ENCODE measurements at places on chromosomes 13 and 19.

DNA sequence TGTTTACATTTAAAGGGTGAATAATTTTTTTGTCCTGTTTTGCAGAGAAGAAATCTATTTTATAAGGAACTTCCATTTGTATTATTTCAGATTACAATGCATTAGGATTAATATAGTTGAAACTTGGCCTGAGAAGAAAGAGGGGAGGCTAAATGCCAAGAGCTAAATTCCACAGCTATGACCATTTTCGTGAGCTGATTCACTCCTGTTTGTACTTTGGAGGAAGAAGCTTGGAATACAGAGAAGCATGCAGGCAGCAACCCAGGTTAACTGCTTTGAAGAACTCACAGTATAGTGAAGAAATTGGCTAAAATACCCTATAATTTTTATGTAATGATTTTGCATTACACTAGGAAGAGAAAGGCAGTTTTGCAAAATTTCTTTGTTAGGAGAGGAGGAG is 309.4 kb upstream of the KLF12 start:
- peak; percentile 82 for DNase-seq

GRCh38 chr19:54523403-54523802 is 20.8 kb downstream of the LAIR2 start:
- DNase-seq: peak; percentile 50

DNA sequence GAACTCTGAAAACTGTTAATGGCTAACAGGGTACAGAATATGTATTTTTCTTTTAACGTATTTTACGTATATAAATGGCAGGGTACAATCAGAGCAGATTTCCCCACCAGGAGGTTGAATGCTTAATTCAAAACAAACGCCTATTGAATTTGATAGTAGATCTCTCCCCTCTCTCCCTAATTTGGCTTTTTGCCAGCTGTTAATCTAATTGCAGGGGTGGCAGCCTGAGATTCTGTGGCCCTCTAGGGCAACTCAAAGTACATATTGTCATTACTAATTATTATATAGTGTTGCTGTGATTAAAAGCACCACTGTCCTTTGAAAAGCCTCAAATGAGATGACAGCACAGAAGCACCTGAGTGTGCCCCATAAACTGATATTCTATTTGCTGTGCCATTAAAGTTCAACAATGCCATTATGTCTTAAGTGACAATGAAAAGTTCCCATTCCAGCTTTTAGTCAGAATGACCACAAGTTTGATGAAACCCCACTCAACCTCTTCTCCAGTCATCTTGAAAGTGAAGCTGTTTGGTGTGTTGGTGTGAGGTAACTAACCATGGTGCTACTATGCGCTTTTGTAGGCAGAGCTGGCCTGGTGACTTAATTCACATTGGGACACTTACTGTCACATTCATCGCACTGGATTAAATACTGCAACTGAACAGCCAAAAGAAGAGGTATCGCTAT is 351.4 kb downstream of the KCNRG start:
- DNase-seq: no peak

- no peak for DNase-seq
Measured at GRCh38 chr13:51928231-51928630, 66.5 kb downstream of the CCDC70 start.

GRCh38 chr13:46101484-46102254 is 3.2 kb downstream of the CPB2 start:
- no peak for DNase-seq

DNA sequence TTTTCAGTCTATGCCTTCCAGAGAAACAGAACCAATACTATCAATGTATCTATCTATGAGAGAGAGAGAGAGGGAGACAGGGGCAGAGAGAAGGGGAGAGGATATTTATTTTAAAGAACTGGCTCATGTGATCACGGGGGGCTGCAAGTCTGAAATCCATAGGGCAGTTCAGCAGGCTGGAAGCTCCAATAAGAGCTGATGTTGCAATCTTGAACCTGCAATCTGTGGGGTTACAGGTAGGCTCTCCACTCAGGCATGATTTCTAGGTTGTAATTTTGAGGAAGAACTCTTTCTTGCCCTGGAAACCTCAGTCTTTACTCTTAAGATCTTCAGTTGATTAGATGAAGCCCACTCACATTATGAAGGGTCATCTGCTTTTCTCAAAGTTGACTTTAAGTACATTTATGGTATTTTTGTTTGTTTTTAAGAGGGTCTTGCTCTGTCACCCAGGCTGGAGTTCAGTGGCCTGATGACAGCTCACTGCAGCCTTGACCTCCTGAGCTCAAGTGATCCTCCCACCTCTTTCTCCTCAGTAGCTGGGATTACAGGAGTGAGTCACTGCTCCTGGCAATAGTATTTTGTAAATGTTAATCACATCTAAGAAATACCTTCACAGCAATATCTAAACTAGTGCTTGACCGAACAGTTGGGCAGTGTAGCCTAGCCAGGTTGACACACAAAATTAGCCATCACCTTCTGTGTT is 376.4 kb downstream of the FGF9 start:
- DNase-seq: peak; percentile 43

DNA sequence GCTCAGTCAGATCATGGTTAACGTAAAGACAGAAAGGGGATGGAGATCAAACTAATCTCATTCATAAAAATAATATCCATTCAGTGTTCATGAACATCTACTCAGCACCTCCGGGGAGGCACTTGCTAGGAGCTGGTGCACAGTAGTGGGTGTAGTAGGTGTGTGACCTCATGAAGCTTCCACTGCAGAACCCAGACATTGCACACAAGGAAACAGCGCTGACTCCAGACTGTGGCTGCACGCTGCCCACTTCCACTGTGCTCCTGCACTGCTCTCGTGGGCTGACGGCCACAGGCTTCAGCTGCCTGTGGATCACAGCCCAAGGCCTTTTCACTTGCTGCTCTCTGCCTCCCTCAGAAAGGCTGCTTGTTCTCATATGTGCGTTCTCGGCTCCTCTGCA is 214.4 kb upstream of the ZNF507 start:
- DNase-seq: no peak

GRCh38 chr13:96274046-96274445 is 184.1 kb downstream of the HS6ST3 start:
- no peak for DNase-seq

DNA sequence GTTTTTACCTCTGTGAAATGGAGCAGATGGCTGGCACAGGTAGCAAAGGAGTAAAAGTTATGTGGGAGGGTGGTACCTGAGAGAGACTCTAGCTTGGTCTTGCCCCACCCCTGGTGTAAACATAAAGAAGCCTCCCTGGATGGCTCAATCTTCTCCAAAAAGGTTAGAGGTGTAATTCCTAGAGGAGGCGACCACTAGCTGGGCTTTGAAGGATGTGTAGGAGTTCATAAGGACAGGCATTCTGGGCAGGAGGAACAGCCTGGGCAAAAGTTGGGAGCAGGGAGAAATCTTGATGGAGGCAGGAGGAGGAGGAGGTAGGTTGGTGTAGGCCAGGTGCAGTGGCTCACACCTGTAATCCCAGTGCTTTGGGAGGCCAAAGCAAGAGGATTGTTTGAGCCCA is 7.8 kb upstream of the ICAM4 start:
- DNase-seq: no peak

GRCh38 chr19:40251244-40251643 is 24.8 kb upstream of the CCNP start:
- DNase-seq: no peak

GRCh38 chr19:46320559-46320958 is 23.7 kb downstream of the HIF3A start:
- DNase-seq: no peak

GRCh38 chr13:99861771-99862170 is 109.8 kb downstream of the ZIC5 start:
- no peak for DNase-seq

DNA sequence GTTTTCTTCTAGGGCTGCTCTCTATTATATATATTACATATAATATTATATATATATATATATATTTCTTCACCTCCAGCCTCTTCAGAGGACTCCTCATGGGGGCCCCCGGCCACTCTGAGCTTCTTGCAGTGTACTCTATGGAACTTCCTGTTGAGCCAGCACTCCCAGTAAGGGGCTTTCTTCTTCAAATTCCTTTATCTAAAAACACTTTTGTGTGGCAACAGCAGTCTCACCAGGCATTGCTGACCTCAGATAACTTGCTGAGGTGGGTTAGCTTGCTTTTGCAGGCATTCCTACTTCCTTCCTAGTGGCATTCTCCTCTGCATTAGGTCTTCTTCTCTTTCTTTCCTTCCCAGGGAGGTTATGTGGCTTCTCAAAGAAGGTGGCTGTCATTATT is 381.5 kb downstream of the MYO16 start:
- DNase-seq: peak; percentile 17

DNA sequence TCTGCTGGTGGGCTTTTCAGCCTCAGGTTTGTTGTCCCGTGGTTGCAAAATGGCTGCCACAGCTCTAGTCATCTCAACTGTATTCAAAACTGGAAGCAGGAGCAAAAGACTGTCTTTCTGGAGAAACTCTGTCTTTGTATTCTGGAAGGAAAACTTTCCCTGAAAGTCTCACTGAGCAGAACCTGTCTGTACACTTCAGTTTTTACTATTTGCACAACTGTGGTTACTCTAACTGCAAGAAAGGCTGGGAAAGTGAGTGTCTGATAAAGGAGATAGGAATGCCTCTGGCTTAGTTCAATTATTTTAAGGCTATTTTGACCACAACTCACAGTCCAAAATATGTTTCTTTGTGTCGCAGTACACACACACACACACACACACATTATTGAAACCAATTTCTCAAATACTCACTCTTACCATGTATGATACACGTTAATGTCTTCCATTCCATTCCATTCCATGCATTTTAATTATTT is 49.7 kb upstream of the EHD2 start:
- peak; percentile 69 for DNase-seq

- no peak for DNase-seq
Measured at GRCh38 chr19:5844456-5845433, 5.2 kb upstream of the FUT6 start.

GRCh38 chr13:48232420-48233045 is 473 bp upstream of the ITM2B start:
- DNase-seq: no peak

- DNase-seq: no peak
Measured at GRCh38 chr13:44352202-44352601, 21.4 kb upstream of the SERP2 start.

DNA sequence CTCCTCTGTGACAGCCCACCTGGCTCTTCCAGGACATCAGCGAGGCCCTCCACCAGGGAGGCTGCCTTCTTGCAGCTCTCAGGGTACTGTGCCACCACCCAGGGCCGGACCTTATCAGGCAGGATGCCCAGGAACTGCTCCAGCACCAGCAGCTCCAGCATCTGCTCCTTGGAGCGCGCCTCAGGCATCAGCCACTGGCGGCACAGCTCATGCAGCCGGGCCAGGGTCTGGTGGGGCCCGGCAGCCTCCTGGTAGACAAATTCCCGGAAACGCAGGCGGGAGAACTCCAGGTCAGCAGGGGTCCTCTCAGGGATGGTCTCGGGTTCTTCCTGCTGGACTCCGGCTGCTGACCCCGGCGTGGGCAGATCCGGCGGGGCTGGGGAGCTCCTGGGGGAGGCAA is 8.2 kb downstream of the ZSCAN18 start:
- DNase-seq: no peak

DNA sequence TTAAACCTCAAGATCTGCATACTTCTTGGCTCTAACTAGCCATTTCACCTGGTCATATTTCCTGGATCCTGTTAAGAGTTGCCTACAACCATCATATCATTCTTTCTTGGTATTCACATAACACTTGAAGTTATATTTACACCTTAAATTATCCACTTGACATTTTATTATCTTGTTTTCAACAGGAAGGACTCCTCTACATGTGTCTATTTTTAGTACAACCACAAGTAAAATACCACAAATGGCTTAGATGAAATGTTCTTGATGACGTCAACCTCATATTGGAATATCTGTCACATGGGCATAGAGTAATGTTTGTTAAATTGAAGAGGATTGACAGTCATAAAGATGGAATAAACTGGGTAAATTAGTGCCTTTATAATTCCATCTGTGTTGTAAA is 9.4 kb downstream of the PCDH20 start:
- DNase-seq: no peak

GRCh38 chr19:17719730-17720400 is 585 bp downstream of the MAP1S start:
- no peak for DNase-seq

DNA sequence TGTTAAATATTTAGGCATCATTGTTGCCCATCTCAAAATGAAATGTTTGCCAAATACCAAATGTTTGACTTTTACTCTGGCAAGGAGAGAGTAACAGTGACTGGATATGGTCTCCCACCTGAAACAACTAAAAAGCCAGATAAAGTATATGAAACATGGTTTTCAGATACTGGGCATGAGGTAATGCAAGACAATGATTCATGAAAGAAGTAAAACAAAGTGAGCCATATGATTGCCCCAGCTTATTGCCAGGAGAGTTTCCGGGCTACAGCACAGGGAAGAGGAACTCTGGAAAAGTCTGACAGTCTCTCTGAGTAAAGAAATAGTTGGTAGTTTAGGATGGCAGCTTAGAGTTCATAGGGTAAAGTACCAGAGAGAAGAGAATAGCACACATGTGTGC is 354.6 kb downstream of the DNAJC15 start:
- DNase-seq: peak; percentile 94

GRCh38 chr13:95146486-95146885 is 154.8 kb downstream of the ABCC4 start:
- DNase-seq: no peak

DNA sequence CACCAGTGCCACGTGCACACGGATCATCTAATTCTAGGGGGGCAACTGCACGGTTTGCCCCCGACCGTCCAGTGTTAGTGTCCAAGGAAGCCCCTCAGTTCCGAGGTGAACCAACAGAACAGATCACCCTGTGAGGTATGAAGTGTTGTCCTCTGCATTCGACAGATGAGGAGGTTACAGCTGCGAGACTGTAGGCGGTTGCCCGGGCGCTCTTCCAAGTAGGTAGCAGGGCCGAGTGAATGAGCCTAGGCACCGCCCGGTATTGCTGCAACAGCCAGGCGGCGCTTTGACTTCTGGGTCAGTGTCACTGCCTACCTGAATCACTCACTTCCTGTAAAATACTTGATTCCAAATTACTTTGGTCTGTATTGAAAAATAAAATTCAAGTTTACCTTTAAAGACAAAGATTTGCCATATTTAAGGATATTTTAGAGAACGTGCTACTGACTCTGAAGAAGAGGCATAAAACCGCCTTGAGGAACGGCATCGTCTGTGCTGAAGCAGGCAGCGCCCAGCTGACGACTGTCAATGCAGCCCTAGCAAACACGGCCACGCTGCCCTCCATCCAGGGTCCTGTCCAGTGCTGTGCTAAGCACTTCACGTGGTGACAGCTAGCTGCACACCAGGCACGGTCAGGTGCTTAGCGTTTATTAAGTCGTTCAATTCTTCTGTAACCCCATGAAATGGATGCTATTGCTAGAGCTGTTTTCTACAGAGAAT is 19.3 kb upstream of the RASA3 start:
- peak; percentile 34 for DNase-seq

GRCh38 chr19:33866696-33867095 is 70.0 kb downstream of the KCTD15 start:
- DNase-seq: no peak

DNA sequence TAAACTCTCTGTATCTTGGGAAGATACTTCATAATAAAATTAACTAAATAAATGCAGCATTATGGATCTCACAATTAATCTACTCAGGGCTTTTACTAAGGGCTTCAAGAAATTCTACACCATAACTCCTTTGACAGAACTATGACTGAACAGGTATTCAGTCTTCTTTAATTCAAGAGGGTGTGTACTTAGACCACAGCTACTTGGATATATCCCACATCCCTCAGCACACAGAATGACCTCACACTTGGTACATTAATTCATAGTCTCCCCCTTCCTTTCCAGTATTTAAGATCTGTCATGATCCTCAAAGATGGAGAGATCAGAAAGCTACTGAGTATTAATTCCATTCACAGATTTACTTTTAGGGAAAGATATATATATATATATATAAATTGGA is 11.6 kb downstream of the DIAPH3 start:
- DNase-seq: peak; percentile 63

Measured in NCI-H226 (cell line).